ENCODE measurements at places on chromosomes 2 and 18.

GRCh38 chr18:63736876-63737275, 34.1 kb downstream of the SERPINB11 start:
- DNase-seq: no peak

- no peak for DNase-seq
Observed at GRCh38 chr18:63119647-63120046, 199.9 kb downstream of the BCL2 start.

GRCh38 chr2:65443509-65444186, 11.2 kb upstream of the SPRED2 start:
- DNase-seq: no peak

GRCh38 chr18:13465124-13465446, 246.5 kb downstream of the LDLRAD4 start:
- no peak for DNase-seq

- DNase-seq: no peak
Observed at GRCh38 chr2:43003702-43004101, 211.3 kb upstream of the HAAO start.

GRCh38 chr18:79486356-79487182, 90.8 kb downstream of the NFATC1 start:
- no peak for DNase-seq

DNA sequence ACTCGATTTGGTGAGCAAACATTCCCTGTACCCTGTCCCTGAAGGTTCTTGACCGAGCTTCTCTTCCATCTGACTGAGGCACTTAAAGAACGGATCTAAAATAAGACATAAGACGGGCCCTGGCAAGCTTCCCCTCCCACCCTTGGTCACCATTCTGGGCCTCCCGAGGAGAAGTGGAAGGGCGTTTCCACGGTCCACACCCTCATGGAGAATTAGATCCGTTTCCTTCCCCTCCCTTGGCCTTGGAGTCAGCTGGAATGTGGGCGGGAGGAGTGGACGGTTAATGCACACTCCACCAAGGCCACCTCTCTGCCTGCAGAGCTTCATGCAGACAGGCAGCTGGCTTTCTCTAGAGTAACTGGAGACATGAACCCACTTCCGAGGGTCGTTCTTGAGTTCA, 257.3 kb upstream of the APCDD1 start:
- DNase-seq: no peak

DNA sequence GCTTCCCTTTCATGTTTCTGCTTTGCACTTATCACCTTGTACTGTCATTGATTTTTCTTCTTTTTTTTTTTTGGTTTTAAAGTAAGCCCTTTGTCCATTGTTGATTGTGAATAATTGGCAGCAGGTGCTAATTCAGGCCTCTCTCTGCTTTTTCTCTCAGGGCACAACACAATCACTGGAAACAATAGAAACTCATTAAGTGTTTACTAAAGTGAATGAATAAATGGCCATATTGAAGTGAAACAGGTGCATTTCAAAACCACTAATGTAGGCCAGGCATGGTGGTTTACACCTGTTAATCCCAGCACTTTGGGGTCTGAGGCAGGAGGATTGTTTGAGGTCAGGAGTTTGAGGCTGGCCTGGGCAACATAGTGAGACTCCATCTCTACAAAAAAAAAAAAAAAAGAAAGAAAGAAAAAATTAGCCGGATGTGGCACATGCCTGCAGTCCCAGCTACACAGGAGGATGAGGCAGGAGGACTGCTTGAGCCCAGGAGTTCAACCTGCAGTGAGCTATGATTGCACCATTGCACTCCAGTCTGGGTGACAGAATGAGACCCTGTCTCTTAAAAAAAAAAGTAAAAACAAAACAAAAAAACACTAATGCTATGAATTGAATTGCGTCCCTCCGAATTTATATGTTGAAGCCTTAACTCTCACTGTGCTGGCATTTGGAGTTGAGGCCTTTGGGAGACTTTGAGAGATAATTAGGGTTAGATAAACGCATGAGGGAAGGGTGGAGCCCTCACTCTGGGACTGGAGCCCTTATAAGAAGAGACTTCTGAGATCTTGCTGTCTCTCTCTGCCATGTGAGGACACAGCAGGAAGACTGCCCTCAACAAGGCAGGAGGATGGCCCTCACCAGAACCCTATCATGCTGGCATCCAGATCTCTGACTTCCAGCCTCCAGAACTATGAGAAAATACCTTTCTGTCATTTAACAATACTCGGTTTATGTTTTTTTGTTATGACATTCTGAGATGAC, 19.9 kb downstream of the SLC38A11 start:
- DNase-seq: no peak

GRCh38 chr2:84881581-84882413, 913 bp upstream of the TRABD2A start:
- DNase-seq: peak; percentile 65

GRCh38 chr2:16952368-16952767, 286.7 kb upstream of the CYRIA start:
- DNase-seq: no peak

DNA sequence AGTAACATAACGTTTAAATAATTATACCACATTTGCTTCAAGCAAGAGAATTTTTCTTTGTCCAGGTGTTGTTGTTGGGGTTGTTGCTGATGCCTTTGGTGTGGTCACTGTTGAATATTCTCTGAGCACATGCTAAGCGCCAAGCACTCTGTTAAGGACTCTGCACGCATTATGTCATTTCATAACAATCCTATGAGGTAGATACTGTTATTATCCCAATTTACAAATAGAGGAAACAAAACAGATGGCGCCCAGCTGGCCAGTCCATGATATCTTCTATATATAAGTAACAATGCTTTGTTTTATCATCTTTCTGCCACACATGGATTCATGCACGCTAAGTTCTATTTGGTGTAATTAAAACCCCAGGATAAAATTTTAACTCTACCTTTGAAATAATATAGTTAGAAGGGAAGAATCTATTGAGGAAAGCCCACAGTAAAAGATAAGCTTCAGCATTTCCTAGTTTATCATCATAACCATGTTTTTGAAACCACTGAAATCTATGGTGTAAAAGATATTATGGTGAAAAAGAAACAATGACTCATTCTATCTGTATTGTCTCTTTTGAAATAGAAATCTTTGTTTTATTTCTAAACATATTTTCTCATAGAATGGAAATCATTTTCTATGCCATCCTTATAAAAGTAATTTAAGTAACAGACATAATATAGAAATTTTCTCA, 199.7 kb downstream of the PID1 start:
- no peak for DNase-seq

- DNase-seq: no peak
Observed at GRCh38 chr2:127413782-127414637, 4.2 kb upstream of the PROC start.

DNA sequence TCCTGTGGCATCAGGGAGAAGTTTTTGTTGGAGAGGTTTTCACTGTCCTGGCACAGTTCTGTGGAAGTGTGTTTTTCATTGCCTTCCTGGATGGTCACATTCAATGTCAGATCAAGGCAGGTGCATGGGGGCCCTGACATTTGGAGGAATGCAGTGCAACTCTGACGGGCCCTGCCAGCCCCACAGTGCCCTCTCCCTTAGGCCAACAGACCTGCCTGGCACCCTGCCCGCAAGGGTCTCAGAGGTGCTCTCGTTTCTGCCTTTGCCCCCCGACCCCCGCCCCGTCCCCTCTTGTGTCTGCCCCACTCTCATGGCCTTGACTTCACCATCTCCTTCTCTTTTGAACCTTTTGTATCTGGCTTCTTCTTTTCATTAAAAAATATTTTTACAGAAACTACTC, 257.2 kb upstream of the HDAC4 start:
- DNase-seq: no peak

- DNase-seq: no peak
Observed at GRCh38 chr2:126253669-126254068, 402.3 kb upstream of the GYPC start.

DNA sequence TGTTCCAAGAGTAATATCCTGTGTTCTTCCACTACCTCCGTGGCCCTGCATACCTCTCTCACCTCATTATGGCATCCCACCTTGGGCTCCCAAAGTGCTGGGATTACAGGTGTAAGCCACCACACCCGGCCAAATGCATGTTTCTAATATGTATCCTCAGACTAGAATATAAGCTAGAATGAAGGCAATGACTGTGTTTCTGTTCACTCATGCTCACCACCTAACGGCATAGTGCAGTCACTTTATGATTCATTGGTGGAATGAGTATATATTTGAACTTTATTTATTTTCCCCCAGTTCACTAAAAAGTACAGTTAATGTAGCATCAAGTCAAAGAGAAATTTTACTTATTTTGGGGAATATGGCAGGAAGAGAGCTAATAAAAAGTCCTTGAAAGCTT, 11.3 kb downstream of the PIGN start:
- DNase-seq: no peak

DNA sequence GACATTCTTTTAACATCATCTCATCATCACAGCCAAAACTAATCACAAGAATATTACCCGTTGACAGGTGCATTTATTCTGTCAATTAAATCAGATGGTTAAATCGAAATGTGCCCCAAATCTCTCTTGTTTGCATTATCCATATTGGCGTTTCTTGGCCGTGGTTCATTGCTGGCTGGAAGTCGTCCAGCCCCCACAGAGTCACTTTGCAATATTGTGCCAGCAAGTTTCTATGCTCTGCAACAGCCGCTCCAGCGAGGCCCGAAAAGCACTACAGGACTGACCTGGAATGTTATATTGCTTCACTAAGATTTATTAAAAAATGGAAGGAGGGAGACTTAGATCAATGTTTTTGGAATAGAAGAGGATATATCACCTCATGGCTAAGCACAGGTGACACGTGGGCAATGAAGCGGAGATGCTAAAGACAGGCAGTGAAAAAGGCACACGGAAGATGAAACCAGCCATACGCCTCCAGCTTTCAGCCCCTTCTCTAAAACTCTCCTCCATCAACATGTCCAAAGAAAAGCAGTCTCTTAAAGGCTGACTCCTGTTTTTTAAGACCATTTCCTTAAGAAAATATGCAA, 176.8 kb upstream of the VRK2 start:
- DNase-seq: no peak

DNA sequence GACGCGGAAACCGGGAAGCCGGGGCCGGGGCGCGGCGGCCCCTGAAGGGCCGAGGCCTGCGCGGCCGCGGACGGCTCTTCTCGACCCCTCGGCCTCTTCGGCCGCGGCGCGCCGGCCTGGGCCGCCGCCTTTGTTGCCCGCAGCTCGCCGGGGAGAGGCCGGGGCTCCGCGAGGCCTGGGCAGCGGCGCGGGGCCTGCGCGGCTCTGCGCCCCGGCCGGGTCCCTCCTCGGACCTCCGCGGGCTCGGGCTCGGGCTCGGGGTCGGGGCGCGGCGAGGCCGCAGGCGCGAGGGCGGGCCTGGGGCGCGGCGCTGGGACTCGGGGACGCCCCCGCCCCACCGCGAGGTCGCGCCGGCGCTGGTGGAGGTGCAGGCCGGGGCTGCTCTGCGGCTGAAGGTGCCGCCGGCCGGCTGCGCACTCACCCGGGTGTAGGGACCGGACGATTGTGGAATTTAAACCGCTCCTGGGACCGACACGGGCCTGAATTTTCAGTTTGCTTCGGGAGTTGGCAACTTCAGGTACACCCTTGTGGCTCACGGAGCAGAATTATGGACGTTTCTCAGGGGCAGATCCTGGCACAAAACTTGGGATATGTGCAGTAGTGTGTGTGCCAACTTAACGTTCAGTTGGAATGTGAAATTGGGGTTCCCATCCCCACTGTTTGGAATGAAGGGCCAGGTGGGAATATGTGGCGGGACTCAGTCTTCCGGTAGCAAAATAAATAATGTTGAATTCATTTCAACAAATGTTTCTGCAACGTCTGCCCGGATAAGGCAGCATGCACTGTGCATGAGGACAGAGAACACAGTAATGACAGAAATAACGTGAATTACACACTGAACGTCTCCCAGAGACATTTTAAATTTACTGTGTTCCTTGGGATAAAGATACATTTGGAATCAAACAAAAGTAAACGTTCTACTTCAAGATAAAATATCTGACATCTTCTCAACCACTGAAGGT, 787 bp downstream of the SOCS6 start:
- no peak for DNase-seq

DNA sequence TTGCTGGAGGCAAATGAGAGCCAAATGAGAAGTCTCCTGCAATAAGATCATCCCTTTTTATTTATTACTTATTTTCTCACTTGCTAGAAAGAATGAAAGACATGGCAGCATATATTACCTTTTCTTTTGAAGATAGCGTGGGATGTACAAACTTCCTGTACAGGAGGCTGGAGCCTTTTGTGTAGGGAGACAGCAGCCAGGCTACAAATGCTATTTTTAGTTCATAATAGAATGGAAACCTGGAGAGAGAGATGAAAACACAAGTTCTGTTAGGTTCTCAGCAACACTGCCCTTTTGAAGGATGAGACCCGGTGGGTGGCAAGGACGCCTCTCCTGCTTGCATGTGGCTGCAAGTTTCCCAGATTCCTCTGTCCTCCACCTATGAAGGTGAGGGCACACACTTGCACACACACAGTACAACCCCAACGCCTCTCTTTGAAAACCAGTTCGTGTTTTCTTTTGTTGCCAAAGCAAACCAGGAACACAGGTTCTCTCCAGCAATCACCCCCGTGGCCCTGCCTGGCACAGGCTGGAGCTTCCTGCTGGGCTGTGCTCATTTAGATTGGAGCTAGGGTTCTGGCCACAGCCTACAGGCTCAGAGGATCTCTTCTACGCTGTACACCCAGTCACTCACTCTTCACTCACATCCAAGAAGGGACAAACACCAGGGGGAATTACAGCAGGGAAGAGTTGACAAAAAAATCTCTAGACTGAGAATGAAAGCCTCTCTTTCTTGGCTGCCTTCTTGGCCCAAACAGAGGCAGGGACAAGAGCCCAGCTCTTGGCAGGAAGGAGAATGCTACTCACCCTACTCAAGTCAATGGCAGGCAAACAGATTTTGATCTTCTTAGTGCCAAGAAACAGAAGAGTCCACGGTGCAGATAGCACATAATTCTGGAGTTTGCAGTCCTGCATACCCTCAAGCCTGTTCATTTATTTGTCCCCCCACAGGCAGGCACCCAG, 55.6 kb downstream of the MRPL35 start:
- DNase-seq: no peak

GRCh38 chr2:16247326-16248122, 307.2 kb downstream of the MYCN start:
- no peak for DNase-seq

- no peak for DNase-seq
Observed at GRCh38 chr2:236404346-236404745, 140.1 kb upstream of the ASB18 start.

DNA sequence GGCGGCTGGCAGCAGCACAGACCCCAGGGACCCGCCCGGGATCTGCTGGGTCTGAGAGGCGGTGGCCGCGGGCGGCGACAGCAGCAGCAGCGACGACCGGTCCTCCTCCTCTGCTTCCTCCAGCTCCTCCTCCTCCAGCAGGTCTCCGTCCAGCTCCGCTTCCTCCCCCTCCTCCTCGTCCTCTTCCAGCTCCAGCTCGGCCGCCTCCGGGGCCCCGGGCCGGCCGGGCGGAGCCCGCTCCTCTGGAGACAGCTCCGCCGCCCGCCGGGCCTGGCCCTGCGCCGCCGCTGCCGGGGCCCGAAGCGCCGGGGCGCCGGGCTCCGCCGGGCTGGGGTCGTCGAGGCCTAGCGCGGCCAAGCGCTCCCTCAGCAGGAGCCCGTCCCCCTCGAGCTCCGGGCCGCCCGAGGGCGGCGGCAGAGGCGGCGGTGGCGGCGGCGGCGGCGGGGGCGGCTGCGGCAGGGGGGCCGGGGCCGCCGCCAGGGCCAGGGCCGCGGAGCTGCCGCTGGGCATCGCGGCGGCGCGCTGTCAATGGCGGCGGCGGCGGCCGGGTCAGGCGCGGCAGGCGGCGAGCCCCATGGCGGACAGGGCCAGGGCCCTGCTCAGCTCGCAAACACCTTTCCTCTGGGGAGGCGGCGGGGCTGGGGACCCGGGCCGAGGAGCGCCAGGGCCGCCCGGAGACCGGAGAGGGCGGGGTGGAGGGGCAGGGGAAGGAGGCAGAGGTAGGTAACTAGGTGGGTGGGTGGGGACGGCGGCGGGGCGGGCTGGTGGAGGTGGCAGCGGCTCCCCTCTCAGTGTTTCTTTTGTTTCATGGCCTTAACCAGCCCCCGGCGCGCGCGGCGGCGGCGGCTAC, 445 bp downstream of the MEX3C start:
- no peak for DNase-seq
